ENCODE measurements at places on chromosomes 12 and 14.
A peak's percentile ranks its signal among the peaks of the same experiment; 100 is the strongest.

DNA sequence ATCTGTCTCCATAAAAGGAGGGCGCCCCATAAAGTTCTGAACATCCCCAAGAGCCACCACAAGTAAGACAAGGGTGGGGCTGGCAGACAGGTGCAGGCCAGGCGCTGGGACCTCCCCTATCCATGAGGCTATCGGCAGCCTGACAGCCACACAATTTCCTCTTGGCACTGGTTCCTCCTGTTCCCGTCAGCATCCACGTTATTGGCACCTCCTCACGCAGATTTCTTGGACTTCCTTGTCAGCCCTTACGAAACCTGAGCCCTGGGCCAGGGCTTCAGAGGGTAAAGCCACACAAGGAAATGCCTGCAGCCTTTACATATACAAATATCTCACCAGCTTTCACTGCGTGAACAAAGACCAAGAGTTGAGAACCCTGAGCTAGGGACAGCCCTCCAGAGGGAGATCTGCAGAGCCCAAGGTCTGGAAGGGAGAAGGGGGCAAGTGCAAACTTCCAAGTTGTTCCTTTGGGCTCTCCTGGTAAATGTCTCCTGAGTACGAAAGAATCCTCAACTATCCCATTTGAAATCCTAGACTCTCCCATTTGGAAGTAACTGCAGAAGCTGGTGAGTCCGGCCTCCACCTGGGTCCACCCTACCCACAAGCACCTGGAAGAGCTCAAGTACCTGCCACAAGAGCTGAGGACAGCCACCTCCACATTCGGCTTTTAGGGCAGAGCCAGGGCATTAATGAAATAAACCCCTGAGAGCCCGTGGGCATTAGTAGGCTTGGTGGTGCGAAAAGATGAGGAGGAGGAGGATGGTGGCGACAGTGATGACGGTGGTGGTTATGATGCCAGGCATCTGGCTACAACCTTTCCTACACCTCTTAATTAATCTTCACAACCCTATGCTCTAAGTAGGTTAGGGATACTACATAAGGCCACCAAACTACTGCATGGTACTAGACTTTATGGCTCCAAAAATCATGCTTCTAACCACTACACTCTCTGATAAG is 5.5 kb upstream of the TC2N start:
- DNase-seq: no peak

DNA sequence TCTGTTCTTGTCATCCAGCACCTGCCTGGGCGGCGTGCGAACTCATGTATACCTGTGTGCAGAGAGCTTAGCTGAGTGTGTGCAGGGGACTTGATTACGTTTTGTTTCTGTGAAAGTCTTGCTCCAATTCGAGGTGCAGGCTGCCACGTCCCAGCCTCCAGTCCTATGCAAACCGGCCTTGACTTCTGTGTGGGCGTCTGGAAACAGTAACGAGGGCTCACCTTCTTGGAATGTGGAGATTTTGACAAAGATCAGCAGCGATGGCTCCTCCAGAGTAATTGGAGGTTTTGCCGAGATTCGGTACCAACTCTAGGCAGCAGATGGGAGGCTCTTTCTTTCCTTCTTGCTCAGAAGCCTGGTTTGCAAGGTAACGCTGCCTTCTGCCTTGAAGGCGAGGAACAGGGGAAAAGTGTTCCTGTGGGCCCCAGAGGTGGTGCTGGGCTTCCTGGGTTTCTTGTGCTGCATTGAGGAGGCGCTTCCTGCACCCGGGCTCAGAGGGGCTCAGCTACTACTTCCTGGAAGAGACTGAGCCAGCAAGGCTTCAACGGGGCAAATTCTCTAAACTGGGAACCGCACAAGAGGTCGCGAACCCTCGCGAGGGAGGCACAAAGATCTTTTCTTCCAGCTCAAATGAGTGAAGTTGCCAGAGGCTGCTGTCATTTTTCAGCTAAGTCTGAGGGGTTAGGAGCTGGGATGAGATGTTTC is 249.0 kb downstream of the AACS start:
- no peak for DNase-seq

DNA sequence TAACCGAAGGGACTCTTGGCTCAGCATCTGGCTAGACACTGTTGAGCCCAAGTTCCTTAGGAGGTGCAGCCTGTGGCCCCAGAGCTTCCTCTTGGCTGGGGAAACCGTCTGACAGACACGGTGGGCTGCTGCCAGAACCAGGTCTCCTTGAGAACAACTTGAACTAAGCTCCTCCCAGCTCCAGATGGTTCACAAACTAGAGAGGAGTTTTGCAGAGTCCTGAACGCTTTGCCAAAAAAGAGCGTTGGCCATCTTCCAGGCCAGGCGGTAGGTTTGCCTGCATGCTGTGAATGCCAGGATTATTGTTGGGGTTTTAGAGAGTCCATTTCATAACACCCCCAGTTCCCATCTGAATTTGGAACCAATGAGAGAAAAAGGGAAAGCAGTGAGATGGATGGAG is 399.8 kb downstream of the RGS6 start:
- DNase-seq: no peak

DNA sequence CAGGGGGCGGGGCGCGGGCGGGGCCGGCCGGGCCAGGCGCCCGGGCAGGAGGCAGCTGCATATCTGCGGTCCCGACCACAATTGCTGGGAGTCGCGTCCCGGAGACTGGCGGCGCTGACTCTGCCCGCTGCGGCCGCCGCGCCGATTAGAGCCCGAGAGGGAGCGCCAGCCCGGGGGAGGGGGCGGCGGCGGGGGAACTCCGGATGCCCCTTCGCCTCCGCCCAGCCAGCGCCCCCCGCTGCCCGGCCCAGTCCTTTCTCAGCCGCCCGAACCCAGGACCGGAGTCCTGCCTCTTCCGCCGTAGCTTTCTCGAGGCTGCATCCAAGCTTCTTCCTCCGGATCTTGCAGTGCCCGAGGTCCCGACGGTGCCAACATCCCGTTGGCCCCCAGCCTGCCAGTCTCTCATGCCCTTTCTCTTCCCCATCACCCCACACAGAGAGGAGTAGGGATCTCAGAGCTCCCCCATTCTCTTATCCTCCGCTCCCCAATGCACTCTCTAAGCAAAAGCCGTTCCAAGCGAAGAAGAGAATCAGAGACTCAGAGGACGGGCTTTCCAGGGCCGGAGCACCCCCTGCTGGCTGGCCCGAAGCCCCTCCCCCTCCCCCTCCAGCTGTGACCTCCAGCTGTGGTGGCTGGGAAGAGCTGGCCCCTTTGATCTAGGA is 8.8 kb upstream of the SP7 start:
- DNase-seq: peak; percentile 84

GRCh38 chr12:87280356-87280755 is 748.8 kb downstream of the C12orf50 start:
- DNase-seq: no peak

DNA sequence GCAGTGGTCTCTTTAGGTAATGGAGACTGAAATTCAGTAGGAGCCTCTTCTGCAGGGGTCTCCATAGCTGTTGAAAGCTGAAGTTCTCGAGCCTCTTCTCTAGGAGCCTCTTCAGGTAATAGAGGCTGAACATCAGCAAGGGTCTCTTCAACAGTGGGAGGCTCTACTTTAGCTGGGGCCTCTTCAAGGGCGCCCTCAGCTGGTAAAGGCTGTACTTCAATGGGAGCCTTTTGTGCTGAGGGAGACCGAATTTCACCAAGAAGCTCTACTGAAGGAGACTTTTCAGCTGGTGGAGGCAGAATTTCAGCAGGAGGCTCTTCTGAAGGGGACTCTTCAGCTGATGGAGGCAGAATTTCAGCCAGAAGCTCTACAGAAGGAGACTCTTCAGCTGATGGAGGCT is 1.5 kb downstream of the FSCB start:
- no peak for DNase-seq

GRCh38 chr12:42786400-42787148 is 197.0 kb upstream of the PRICKLE1 start:
- DNase-seq: no peak

Measured in activated CD4-positive, alpha-beta T cell treated with anti-CD3 and anti-CD28 coated beads, Interleukin-2, amount 50 U/mL, for 48 hours (primary cell).